ENCODE measurements at places on chromosomes 2 and 18. TPM values are rescaled to one million over a fixed set of nuclear protein-coding genes. Genes with fewer than 3 reads are reported as not detected.

- no peak for DNase-seq
These were observed 10.5 kb downstream of the CNGA3 start for GRCh38 chr2:98356729-98357128.

GRCh38 chr2:182887093-182887492, 20.7 kb upstream of the FRZB start:
- DNase-seq: no peak

DNA sequence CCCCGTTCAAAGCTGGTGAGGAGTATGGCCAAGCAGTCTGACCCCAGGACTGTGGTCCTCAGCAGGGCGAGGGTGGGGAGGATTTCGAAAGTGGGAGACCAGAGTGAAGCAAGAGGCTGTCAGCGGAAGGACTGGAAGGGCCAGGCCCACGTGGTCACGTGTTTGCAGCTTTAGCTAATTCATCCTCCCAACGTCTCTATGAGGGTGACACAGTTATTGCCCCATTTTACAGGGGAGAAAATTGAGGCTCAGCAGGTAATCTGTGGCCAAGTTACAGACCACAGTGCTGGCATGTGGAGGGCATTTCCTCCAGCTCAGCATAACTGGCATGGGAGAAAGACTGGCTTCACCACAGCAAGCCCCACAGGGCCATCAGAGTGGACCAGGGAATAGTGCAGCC, 45.4 kb upstream of the LTBP1 start:
- no peak for DNase-seq

DNA sequence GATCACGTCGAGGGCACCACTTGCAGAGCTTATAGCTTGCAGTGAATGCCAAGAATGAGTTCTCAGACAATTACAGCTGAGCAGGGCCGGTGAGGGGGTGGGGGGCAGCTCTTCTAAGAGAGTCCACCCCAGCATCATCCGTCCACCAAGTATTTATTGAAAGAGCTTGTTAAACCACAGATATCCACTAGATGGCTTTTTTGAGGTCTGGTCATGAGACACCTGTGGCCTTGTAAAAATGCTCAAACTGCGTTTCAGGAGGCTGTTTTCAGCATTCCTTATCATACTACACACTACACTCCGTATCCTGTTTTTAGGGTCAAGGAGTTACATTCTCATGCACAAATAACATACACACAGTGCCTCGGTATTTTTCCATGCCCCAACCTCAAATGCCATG, 51.5 kb downstream of the DNAJC10 start:
- DNase-seq: no peak

DNA sequence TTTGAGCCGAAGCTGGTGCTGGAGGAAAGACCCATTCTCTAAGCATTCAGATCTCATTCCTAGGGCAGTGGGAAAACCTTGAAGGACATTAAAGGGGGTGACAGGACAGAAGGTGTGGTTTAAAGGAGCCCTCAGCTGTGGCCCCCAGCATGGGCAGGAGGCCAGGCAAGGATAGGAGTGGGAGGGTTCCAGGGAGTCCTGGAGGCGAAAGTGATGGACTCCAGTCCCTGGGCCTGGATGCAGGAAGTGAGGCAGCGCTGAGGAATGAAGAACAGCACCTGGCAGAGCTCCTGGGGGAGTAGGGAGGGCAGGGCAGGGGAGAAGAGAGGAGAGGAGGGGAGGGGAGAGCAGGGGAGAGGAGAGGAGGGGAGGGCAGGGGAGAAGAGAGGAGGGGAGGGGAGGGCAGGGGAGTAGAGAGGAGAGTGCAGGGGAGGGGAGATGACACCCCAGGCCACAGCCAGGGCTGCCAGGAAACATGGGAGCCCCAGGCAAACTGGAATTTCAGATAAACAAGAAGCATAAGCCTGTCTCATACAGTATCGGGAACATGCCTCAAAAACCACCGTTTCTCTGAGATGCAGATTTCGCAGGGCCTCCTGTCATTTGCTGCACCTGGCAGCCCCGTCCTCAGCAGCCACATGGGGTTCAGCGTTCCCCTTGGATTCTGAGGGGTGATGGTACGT, 5.7 kb downstream of the RAMP1 start:
- no peak for DNase-seq

GRCh38 chr2:28333606-28334526, 58.8 kb upstream of the FOSL2 start:
- DNase-seq: peak; percentile 51

GRCh38 chr18:42412896-42413295, 457.9 kb downstream of the PIK3C3 start:
- no peak for DNase-seq

GRCh38 chr2:205130111-205130829, 552.0 kb upstream of the NRP2 start:
- no peak for DNase-seq

GRCh38 chr2:180618570-180618969, 361.8 kb upstream of the UBE2E3 start:
- DNase-seq: no peak

DNA sequence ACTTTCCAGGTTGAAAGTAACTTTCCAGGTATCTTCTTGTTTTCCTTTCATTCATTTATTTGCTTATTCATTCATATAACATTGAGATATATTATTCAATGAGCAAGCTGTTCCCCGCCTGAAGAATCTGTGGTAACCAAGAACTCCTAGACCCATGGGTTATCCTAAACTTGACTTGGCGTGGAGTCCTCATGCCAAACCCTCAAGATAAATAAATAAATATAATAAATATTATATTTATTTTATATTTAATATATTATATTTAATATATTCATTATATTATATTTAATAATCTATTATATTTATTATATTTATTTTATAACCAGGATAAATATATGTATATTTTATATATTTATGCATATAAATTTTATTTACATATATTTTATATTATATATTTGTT, 674.8 kb downstream of the SUCLG1 start:
- DNase-seq: no peak

- no peak for DNase-seq
These were observed 49.0 kb upstream of the GLI2 start for GRCh38 chr2:120686511-120687168.

GRCh38 chr18:54149078-54149697, 75.3 kb downstream of the MBD2 start:
- DNase-seq: no peak

DNA sequence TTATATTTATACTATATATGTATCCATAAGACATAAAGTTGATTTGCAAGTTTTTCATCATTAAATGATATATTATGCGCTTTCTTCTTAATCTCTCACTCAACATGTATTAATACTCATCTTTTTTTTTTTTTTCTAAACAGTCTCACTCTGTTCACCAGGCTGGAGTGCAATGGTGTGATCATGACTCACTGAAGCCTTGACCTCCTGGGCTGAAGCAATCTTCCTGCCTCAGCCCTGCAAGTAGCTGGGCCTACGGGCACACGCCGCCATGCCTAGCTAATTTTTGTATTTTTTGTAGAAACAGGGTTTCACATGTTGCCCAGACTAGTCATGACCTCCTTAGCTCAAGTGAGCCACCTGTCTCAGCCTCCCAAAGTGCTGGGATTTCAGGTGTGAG, 51.4 kb upstream of the MAP4K3 start:
- no peak for DNase-seq

DNA sequence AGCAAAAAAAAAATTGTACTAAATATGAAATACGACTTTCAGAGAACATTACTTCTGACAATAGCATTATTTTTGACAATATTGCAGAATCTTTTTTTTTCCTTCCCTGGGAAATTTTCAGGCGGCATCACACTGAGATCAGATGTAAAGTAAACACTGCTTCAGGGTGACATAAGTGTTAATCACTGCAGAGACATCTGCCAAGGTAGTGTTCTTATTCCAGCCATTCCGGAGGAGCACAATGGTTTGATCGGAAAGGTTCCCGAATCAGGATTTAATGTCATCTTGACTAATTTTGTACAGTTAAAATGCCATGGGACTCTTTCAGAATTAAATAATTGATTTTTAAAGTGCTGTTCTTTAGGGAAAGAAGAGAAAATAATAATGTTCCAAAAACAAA, 56.7 kb upstream of the ZNF236 start:
- no peak for DNase-seq

DNA sequence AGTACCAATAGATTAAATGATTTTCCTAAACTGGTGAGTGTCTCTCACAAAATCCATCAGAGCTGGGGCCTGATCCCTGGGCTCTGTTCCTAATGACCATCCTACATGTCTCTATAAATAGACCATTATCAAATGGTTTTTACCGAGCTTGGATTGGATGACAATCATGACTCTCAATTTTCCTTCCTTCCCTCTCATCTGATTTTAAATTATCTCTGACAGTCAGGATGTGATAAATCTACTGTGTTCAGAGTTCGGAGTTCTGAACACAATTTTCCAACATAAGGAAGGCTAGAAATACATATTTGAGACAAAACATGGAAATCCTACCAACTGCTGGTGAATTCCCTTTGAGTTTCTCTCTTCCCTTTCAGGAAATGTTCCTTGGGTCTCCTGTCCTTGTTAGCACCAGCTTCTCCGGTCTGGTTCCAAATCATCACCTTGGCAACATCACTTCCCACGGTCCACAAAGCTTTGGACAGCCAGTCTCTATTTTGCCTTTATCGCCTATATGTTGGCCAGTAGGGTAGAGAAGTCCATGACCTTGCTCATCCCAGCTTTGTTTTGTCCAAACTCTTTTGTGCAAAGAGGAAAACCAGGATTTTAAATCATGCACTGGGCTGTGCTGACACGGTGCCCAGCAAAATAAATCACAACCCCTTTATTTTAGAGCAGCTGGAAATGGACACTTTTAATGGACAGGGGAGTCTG, 139.6 kb upstream of the ITGA6 start:
- no peak for DNase-seq

DNA sequence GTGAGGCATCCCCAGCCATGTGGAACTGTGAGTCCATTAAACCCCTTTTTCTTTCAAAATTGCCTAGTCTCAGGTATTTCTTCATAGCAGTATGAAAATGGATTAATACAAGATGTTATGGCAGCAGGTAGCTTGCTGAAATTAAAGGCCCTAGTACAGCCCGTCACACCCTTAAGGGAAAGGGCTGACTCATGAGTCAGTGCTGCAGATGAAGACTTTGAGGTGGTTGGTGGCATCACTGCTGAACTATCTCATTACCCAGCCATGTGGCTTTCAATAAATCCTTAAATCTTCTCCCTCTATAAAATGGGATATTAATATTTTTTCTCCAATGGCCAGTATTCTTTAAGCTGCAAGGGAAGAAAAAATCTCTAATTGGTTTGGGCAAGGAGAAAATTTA, 226.1 kb upstream of the CCDC68 start:
- DNase-seq: no peak

- no peak for DNase-seq
These were observed 67.4 kb downstream of the KLHL29 start for GRCh38 chr2:23452372-23452771.

DNA sequence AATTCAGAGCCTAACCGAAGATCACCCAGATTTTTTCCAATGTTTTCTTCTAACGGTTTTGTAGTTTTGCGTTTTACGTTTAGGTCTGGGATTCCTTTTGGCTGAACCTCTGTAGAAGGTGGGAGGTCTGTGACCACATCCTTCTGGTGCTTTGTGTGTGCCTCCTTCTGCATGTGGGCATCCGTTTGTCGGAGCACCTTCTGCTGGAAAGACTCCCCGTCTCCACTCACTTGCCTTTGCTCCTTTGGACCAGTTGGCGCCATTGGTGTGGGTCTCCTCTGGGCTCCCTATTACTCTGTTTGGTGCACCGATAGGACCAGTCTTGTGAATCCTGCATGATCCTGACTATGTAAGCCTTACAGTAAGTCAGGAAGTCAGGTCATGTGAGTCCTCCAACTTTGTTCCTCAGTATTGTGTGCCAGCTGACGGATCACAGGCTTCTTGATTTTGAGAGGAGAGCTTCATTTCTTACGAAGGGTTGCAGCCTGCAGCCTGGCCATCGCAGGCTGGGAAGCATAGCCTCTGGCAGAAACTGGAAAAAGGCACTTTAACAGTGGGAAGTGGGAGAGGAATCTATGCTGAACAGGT, 13.6 kb downstream of the AQP12A start:
- no peak for DNase-seq

DNA sequence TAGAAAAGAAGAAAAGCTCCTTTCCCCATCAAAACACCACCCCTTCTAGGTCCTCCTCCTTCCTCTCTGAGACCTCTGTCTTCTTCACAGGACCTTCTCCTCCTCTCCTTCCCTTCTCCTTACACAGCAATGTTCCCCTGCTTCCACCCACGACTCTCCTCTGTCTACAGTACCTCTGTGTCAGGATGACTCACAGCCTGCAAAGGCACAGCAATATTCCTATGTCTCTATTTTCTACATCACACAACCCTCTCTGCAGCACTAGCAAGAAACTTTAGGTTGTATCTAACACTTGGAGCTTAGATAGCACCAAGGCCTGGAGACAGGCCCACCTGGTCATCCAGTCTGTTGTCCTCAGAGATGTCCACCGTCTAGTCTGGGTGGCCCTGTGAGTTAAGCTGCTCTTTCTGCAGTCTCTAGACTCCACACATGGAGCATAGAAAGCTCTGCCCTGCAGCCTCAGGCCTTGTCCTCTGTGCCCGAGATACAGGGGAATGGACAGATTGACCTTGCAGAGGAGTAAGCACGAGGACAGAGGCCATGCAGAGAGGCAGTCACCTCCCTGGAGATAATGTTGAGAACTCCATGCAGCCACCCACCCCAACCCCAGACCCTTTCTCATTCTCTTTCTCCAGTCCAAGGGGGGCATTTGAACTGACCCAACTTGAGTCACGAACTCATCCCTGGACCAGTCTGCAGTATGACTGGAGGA, 212.0 kb downstream of the TNS1 start:
- no peak for DNase-seq

DNA sequence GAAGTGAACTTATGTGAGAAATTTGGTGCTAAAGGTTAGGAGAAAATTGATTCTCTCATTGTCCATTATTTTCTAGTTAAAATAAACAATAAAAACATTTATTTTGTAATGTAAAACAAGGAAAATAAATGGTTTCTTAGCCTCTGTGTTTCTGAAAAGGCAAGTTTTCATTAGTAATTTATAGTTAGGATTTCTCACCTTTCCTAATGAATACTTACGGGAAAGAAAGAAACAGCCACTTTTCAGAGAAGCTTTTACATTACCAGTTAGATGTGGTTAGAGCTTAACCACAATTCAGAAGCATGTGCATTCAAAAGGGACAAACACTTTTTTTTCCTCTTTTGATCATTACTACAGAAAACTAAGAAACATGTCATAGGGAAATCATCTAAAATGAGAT, 18.8 kb downstream of the NEMP2 start:
- no peak for DNase-seq

DNA sequence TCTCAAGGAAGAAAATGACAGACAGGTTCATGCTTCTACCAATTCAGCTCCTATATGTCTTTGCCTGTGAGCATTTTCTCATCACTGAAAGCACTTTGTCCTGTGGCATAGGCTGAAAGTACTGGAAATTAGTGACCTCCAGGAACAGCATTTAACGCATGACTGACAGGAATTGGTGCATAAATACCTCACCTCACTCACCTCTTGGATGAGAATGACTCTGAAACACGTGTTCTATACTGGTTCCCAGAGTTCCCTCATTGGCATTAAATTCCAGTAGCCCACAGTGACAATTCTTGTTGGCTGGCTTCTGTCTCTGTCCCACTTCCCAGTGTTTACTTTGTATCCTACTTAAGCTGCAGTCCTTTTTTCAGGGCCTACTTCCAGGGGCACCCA, 83.4 kb upstream of the MAPRE2 start:
- DNase-seq: no peak

Gene PKDCC
- polyA plus RNA-seq: 116 TPM

Gene CFC1B
- not detected for polyA plus RNA-seq

Gene ADCYAP1
- 0.09 TPM for polyA plus RNA-seq

Gene SPC25
- polyA plus RNA-seq: 6.7 TPM

Gene NRP2
- 11.1 TPM for polyA plus RNA-seq

Gene SERPINB3
- not detected for polyA plus RNA-seq

Gene DSC3
- polyA plus RNA-seq: 1.8 TPM

Gene C2orf81
- 2.7 TPM for polyA plus RNA-seq

Gene CAPN13
- polyA plus RNA-seq: 0.31 TPM

Gene CACNB4
- 6.4 TPM for polyA plus RNA-seq

Gene TOGARAM2
- 0.83 TPM for polyA plus RNA-seq

Gene ERCC3
- 41.8 TPM for polyA plus RNA-seq

Gene STON1
- 10.1 TPM for polyA plus RNA-seq

Data from hindlimb muscle (tissue), 1 donor.